Stimulated activated effector memory CD8-positive, alpha-beta T cell treated with anti-CD3 and anti-CD28 coated beads, Interleukin-12 subunit alpha, Interleukin-12 subunit beta, amount 100 ng/mL, for 72 hours (primary cell): ENCODE measurements at places on chromosomes 6 and 20.

GRCh38 chr6:136189104-136189503 lies 61.0 kb downstream of the MTFR2 start:
- no peak for DNase-seq

- no peak for DNase-seq
Measured at GRCh38 chr6:37485291-37485702, 14.4 kb downstream of the CCDC167 start.

DNA sequence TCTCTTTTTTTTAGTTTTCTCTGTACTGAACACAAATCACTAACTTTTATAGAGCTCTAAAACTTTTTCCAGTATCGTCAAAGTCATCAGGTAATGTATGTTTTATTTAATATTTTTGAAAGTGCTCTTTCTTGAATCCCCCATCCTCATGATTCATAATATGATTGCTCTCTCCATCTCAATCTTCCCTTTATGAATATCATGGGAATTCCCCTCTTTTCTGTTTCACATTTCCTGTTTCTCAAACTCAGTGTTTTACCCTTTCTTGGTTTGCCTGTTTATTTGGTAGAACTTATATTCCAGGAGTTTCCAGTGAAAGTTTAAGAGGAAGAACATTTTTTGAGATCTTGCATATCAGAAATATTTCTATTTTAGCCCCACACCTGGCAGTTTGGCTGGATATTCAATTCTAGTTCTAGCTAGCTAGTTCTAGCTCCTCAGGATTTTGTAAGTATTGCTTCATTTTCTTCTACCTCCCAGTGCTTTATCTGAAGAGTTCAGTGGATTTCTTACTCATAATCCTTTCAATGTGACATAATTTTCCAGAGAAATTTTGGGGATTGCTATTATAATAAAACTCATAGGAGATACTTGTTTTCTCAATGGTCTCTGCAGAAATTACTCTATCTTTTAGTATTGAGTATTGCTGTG lies 6.1 kb upstream of the C6orf58 start:
- DNase-seq, result no peak

DNA sequence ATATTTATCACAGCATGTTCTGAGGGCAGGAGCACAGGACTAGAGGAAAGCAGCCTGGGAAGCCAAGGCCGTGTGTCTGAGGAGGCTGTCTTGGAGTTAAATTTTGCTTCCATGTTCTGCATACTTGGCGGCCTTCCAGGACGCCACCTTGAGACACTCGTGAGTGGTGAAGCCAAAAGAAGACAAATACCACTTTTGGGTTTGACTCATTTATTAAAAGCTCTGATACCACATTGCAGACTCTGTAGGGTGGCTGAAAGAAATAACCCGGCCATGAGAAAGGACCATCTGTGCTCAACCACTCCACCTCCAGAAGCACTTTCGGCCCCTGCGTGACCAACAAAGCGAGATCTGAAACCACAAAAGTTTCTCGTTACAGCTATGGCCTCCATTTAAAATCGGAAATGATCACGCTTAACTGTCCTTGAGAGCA lies 120.0 kb downstream of the TMEM242 start:
- DNase-seq, result no peak

DNA sequence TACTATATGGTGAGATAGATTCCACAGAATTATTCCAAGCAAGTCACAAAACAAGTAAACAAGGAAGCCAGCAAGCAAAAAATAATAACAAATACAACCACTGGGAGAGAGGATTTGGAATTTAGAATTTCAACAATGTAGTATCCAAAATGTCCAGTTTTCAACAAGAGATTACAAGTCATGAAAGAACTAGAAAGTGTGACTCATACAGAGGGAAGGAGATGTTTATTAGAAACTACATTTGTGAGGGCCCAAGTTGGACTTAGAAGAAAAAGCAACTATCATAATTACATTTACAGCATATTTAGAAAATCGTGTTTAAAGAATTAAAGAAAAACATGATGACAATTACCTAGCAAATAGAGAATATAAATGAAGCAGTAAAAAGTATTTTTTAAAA lies 494.6 kb upstream of the ID4 start:
- no peak for DNase-seq

DNA sequence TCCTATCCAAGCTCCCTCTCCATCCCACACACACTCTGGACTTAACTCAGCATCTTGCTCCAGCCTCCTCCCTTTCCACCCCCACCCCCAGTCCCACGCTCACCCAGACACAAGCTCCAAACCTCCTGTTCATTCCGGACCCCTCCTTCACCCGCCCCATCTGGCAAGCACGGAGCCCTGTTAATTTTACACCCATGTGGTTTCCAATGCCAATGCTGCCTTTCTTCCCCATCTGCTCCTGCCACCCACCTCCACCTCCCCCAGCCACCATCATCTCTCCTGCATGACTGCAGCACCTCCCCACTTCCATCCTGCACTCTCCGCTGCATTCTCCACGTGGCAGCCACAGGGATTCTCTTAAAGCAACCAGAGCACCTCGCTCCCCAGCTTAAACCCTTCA lies 9.9 kb upstream of the CDK5RAP1 start:
- DNase-seq, result no peak

- no peak for DNase-seq
Measured at GRCh38 chr6:19100752-19101151, 713.6 kb downstream of the RNF144B start.

- DNase-seq, result no peak
Measured at GRCh38 chr6:168376120-168376519, 56.5 kb upstream of the DACT2 start.

- DNase-seq, result no peak
Measured at GRCh38 chr6:25296217-25296905, 17.2 kb downstream of the CARMIL1 start.

DNA sequence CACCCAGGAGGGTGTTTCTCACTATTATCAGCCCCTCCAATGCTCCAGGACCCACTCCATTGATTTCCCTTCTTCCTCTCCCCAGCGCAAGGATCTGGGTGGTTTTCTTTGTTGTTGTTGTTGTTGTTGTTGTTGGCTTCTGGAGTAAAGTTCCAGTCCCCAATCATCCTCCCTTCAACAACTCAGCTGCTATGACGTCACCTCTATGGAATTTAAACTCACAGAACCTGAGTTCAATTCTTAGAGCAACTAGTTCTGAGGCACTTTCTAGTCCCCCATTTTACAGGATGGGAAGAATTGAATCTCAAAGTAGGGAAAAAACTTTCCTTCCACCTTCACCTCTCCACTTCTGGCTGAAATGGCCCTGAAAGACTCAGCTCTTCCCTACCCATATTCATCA lies 9.7 kb upstream of the WFDC8 start:
- no peak for DNase-seq

GRCh38 chr6:116461932-116462885 lies 1.0 kb downstream of the CALHM6 start:
- DNase-seq, result peak; percentile 40

DNA sequence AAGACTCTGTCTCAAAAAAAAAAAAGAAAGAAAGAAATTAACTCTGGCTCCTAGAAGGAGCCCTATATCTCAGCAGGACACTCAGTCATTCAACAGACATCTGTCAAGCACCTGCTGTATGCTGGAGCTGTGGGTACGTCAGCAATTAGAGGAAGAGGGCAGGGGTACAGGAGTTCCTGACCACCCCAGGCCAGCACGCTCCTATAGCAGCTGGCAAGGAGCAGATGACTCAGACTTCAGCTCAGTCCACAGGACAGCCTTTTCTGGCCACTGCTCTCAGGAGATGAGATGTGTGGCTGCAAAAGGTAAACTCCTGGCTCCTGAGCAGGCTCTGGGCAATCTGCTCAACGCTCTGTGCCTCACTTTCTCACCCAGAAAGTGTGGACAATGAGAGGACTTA lies 1.7 kb upstream of the RTEL1 start:
- no peak for DNase-seq

GRCh38 chr6:4504700-4505099 lies 271.5 kb upstream of the CDYL start:
- DNase-seq, result no peak

DNA sequence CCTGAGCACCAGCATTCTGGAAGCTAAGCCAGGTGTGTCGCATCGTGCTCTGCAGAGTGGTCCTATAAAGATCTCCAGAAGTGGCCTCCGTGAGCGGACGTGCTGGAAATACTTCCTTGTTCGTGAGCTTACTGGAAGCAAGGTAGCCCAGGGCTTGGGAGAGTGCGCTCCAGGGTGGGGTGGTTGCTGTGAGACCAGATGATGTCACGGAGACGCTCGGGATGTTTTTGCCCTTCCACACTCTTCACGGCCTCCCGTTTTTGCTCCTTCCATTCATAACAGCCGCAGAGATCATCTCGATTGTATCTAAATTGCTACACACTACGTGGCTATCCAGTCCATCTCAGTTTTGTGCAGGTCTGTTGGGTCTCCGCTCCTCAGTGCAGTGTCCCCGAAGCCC lies 373.4 kb downstream of the THBS2 start:
- no peak for DNase-seq

- no peak for DNase-seq
Measured at GRCh38 chr6:7235712-7236305, 77.2 kb downstream of the SSR1 start.

DNA sequence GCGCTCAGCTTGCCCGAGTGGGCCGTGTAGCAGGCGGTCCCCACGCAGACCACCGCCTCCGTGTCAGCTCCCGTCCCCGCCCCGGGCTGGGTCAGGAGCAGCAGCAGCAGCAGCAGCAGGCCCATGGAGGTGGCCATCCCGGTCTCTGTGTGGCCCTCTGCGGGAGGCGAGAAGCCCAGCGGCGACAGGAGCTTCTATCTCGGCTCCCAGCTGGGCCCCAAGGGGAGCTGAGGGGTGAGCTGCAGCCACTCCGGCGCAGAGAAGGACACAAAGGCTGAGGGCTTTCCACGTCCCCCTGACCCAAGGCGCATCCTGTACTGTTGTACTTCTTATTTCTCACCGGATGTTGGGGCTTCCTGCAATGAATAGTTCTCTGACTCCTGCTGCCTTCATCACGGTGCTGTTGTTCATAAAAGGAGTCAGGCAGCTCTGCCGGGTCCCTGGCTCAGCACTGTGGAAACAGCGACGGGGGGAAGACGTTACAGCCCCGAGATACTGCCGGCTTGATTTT lies at the start of gene CD93:
Gene CD93, minus strand, starts transcription at position 269 of the 511 bp plus-strand sequence. Its CDS starts 132 bp downstream, at position 137.
- DNase-seq, result no peak

GRCh38 chr6:104126315-104127005 lies 733.3 kb downstream of the HACE1 start:
- no peak for DNase-seq

DNA sequence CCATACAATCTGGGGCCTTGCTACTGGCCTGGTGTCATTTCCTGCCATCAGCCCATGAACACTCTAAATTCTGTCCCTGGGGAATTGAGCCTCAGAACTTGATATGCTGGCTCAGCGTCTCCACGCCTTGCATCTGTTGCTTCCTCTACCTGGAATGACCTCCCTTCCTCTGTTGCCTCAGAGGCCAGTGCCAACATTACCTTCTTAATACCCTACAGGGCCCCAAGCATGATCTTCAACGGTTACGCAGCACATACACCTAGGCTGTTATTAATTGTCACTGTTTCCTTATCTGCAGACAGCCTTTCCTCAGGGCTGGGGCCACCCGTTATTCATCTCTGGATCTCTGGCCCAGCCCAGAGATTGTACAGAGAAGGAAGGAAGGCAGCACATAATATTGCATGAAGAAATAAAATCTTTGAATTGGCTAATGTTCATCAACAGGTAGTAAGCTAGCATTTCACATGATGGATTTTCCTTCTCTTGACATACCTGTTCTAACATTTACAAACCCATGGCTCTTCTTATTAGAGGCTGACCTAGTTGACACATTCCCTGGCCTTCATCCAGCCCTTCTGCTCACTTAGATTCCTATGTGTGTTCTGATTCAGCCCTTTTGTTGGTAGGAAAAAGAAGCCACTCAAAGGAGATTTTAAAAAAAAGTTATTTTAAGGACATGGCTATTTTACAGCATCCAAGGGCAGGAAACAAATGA lies 8.4 kb upstream of the RNF182 start:
- no peak for DNase-seq
